Activated T-cell treated with anti-CD3 and anti-CD28 coated beads for 1 hour (primary cell): ENCODE measurements at places on chromosomes 6 and 20.

GRCh38 chr6:33589731-33590530 lies 9.9 kb upstream of the BAK1 start:
- no peak for DNase-seq

DNA sequence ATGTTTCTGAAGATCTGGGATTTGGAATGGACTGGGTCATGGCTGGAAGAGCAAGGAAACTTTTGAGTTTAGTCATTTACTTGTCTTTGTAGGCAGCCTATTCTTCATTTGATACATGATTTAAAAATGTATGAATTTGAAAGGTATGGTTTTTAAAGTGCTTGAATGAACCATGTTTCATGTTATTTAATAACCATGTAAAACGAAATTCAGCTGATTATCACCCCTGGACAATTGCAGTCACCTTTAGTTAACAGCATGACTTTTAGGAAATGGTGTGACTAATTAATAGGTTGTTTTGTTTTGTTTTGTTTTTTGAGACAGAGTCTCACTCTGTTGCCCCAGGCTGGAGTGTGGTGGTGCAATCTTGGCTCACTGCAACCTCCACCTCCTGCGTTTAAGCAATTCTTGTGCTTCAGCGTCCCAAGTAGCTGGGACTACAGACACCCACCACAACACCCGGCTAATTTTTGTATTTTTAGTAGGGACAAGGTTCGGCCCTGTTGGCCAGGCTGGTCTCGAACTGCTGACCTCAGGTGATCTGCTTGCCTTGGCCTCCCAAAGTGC lies 2.1 kb downstream of the STX11 start:
- no peak for DNase-seq

GRCh38 chr6:44489910-44490604 lies 102.6 kb downstream of the CDC5L start:
- no peak for DNase-seq

DNA sequence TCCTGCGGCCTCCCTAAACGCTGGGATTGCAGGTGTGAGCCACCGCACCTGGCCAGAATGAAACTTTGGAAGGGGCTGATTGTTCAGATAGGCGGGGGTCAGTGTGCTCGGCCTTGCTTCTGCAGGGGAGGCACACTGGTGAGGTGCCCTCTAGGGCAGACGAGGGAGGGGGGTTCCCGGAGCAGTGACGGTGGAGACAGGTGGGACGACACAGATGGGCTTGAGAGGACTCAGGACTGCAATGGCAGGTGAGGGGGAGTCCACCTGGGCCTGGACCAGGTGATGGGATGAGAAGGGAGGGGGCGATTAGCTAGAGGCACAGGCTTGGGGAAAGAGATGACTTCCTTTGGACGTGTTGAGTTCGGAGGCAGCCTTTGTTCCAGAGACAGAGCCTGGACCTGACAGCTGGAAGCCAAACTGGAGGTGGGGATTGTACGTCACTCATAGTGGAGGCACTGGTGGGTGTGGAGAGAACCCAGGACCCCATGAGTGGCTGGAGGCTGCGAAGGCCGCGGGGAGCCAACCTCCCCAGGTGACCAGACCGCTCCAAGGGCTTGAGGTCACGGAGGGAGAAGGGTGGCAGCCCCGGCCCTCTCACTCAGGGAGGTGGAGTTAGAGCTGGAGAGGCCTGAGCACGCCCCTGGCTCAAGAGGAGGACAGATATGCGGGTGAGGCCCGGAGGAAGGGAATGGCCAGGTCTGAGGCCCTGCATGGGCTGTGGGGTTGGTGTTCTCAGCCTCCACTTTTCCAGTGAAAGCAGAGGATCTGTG lies 10.5 kb upstream of the MAP1LC3A start:
- DNase-seq: no peak

DNA sequence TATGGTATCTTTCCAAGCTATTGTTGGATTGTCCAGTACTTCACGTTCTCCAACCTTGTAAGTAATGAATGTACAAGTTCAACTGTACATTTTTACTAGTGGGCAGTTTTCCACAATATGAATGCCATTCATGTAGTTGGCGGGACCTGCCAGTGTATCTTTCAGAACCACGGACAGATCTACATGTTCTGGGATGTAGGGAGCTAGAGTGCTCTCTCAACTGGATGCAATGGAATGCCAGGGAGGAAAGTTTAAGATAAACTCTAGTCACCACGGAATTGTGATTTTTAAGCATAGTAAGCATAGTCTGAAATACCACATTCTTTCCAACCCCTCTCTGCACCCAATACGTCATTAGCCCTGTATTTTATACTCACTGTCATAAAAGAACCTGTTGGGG lies 21.5 kb upstream of the HLA-C start:
- DNase-seq: no peak

DNA sequence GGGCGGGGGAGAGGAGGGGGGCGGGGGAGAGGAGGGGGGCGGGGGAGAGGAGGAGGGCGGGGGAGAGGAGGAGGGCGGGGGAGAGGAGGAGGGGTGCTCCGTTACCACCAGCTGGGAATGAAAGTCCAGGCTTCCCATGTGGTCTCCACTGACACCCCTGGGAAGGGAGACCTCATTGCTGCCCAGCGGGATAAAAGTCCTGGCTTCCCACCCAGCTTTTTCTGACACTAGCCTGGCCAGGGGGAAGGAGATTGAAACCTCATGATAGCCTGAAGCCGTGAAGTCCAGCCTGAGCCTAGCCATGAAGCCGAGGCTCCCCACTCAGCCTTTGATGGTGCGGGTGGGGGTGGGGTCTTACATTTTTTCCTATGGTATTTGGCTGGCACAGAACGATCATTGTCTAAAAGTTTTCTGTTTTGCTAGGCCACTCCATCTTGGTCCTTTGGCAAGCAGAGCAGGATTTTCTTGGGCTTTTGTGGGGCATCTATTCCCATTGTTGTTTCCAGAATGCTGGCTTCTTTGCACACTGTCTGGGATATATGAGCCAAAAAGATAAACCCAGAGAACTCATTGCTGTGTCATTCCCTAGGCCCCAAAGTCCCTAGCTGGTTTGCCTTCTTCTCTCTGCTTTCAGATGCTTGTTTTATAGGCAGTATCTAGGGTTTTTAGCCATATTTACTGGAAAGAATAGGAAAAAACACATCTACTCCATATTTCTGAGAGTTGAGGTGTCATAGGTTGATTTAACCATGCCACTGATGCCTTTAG lies 67.9 kb upstream of the RNF24 start:
- no peak for DNase-seq

DNA sequence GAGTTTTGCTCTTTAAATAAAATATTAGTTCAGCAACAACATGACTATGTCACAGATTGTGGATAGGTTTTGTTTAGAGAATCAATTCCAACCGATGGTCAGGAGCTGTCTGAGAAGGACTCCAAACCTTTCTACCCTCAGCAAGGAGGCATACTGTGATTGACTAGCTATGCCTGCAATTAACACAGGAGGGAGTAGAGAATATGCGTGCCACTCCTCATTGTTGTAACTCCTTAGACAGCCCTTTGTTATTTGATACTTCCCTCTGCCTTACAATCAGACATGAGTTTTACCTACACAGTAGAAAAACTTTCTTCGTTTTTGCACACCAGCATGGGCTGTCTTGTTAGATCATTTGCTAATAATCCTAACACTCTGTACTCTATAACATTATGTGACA lies 796.5 kb downstream of the PRIM2 start:
- DNase-seq: no peak

GRCh38 chr20:24494460-24494920 lies 25.1 kb downstream of the SYNDIG1 start:
- no peak for DNase-seq
